BJ (cell line): ENCODE measurements at places on chromosomes 2 and 18. TPM values are rescaled to one million over a fixed set of nuclear protein-coding genes. Genes with fewer than 3 reads are reported as not detected.
A peak's percentile ranks its signal among the peaks of the same experiment; 100 is the strongest.

Gene AMER3
- not detected in 2 replicates for polyA plus RNA-seq

DNA sequence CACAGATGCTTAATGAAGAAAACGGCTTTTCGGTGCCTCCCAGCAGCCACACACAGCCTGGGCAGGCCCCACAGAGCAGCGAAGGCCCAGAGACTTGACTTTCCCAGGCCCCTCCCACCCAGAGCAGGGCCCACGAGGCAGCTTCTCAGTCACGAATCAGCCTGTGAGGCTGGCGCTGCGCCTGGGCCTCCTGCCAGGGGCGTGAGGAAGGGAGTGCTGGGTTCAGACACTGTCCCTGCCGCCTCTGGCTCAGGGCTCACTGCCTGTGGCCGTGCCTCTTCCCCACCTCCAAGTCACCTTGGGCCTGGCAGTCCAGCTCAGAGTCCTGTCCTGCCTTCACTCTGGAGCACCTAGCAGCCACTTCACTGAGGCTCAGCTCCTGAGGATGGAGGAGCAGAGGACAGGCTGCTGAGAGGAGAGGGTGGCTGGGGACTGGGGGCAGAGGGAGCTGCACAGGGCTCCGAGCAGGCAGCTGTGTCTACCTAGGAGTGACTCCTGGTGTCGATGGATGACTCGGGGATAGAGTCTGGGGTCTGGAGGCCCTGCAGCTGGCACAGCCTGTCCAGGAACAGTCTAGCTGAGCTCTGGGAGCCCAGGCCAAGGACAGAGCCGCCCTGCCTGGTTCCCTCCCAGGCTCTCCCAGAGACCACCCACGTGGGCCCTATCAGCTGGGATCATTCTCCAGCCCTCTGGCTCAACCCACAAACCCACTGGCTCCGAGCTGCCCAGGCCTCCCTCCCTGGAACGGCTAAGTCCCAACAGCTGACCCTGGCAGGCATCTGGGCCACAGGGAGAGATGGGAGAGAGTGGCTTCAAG lies 36.4 kb upstream of the FOSL2 start:
- DNase-seq = peak; percentile 71

GRCh38 chr18:32200766-32201165 lies 10.9 kb downstream of the MEP1B start:
- DNase-seq = no peak

GRCh38 chr2:198756166-198756565 lies 701.6 kb downstream of the SATB2 start:
- peak; percentile 32 for DNase-seq

GRCh38 chr2:85394261-85394681 lies 15.9 kb downstream of the CAPG start:
- no peak for DNase-seq

- no peak for DNase-seq
Measured at GRCh38 chr2:132760971-132761370, 91.0 kb upstream of the LYPD1 start.

DNA sequence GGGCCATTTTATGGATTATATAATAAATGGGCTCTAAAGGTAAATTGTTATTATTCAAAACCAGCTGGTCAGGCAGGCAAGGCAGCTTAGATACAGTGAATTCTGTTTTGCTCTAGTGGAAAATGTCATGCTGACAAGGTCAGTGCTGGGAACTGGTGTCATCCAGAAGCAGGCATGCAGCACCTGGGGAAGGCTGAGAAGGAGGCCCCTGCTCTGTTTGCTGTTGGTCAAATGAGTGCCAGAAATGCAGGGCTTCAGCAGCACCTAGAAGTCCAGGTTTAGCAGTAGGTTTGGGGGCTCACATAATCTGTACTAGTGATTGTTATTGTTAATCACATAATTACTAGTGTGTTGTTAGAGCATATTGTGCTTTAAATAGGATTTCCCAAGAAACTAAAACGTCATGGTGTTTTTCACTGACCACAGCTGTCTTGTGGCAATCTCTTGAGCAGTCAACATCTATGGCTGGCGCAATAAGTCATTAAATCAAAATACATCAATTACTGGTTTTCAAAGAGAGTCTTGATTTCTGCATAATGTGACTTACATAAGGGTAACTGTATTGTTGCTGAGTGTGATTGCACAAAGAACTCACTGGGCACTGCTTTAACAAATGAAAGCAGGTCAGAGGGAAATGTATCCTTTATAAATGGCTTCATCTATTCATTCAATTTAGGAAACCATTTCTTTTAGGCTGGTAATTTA lies 99.1 kb downstream of the MYO3B start:
- DNase-seq = no peak

DNA sequence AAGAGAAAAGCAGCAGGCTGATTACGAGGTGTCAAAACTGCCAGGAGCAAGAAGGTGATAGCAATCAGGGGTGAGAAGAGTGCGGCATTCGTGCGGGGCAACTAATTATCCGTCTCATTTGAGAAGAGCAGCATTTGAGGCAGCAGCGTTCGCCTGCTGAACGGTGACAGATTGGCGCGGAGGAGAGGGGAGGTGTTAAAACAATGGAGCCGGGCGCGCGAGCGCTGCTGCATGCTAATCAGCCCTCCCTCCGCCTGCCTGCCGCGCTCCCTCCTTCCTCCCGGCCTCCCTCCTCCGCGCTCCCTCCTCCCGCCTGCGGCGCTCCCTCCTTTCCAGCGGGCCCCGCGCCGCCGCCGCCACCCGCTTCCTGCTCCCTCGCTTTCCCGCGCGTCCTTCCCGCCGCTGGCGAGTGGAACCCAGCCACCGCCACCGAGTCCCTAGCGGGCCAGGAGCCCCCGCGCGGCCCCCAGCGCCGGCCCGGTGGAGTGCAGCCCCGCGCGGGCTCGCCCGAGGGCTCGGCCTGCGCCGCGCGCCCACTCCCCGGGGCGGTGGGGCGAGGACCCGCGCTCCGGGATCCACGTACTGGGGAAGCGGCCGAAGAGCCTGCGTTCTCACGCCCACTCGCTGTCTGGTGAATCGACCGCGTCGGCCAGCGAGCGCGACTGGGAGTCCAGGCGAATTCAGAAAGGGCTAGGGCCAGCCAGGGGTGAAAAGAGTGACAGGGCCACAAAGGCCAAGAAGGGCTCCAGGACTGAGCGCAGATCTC lies 69.5 kb upstream of the PSMD14 start:
- DNase-seq = no peak

Gene SLC16A14
- polyA plus RNA-seq = 0.93 and 1.0 TPM in 2 replicates

- peak; percentile 87 for DNase-seq
Measured at GRCh38 chr18:54742659-54743604, 85.3 kb upstream of the RAB27B start.
